Mammary epithelial cell (primary cell): ENCODE measurements at places on chromosomes 11 and 22.

DNA sequence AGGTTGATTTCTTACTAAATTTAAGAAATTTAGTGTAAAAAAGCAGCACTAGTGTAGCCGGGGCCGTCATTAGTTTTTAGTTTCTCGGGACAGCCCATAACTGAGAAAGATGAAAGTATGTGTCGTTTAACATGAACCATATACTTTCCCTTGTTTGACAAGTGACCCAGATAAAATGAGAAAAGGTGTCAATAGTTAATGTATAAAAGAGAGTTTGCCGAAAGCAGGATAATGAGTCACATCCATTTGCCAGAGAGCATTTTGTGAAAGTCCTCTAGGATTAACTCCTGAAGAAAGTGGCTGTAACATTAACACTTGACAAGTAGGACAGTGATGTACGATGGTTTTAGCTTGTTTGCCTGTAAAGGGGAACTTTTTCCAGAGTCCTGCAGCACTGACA, 13.5 kb downstream of the OR52K1 start:
- DNase-seq: no peak

GRCh38 chr11:96079691-96080090, 155.8 kb upstream of the MTMR2 start:
- no peak for DNase-seq

DNA sequence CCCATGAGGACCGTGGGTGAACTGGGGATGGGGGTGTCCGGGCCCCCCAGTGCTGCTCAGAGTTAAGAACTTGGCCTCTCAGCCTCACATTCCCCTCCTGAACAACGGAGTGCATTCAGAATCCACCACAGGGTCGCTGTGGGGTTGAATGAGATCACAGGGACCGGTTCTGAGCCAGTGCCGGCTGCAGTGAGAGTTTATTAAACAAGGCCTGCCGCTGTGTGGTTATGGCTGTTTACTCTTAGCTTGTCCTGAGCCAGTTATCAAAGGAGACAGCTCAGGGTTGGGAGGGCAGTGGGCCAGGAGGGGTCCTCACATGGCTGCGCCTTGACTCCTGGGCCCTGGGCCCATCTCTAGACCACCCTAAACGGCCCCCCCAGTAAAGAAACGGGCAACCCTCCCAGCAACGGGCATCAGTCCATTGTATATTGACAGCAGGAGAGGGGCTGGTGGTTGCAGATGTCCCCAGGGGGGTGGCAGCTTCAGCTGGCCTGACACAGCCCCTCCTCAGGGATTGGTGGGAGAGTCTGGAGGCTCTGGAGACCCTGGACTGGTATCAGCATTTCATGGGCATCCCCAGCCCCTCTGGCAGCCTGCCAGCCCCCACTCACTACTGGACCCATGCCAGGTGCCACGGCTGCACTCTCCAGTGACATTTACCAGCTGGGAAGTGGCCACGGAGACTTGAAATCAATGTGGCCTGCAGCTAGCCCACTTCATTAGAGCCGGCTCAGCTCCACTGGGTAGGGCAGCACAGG, 15.1 kb upstream of the CABP7 start:
- DNase-seq: no peak

DNA sequence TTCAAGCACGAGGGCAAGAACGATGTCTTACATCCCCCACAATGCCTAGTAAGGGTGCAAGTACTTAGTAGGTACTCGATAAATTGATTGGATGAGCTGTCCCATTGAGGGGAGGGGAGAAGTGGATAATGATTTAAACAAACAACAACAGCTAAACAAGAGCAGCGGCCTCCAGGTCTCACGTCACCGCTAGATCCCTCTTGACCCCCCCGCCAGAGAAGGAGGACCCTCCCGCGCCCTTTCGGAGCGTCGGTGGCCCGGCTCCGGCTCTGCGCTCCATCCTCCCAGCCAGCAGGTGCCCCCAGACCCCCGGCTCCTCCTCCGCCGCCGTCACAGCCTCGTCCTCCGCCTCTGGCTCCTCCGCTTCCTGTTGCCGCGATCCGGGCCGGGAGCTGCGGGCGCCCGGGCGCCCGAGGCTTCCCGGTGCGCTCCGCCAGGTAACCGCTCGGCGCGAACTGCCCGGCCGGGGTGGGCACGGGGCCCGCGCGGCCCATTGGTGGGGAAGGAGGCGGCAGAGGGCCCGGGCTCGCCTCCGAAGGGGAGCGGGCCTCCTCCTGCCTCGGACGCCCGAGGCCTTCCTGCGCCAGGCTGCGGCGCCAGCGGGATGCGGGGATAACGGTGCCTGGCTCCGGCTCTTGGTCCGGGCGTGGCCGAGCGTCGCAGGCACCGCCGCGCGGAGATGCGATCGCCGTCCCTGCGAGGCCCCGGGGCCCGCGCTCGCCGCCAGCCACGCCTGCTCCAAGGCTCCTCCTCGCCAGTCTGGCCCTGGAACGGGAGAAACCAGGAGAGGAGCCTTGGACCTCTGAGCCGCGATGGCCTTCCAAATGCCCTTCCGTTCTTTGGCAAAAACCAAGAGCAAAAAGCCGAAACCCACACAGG, at the start of gene TLCD5:
Gene TLCD5 (plus strand): TSS at position 368 of the 879 bp plus-strand sequence. CDS start 2,143 bp downstream, outside the sequence.
- peak; percentile 60 for DNase-seq

DNA sequence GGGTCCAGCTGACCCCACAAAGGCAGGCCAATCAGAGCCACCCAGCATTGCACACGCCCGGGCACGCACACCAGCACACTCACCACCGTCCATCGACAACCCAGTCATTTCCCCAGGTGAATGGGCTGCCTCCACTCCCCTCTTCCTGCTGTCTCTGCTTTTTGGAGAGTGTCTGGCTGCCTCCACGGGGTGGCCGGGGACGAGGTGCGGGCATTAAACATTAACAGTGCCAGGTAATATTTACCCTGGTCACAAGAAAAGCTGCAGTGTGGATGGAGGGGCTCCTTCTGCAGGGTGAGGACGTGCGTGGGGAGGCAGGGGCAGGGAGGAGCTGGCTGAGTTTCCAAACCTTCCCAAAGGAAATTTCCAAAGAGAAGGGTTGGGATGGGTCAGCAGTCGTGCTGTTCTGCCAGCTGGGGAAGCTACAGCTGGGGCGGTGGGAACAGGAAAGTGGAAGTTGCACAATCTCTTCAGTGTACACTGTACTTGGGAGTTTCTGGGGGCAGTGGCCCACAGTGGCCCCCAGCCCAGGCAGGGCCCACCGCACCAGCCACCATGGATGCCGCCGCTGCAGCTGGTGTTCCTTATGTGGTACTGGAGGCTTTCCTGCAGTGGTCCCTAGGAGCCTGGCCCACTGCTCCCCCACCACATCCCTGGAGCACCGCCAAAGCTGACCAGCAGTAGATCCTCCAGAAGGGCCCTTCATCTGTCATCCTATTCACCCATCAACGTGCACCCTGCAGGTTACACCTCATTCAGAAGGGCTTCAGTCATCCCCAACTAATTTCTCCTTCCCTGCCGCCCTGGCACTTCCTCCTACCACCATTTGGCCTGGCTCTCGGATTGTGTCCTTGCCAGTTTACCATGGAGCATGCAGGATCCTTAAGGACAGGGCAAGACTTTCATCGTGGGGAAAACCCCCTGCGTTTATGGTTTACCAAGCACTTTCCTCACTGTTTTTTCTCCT, at the start of gene FXYD2:
Gene FXYD2 (minus strand): TSS at position 174 of the 967 bp plus-strand sequence. CDS start 66 bp downstream, at position 108.
- no peak for DNase-seq

- DNase-seq: no peak
Measured at GRCh38 chr11:68643585-68643984, 40.8 kb upstream of the GAL start.

DNA sequence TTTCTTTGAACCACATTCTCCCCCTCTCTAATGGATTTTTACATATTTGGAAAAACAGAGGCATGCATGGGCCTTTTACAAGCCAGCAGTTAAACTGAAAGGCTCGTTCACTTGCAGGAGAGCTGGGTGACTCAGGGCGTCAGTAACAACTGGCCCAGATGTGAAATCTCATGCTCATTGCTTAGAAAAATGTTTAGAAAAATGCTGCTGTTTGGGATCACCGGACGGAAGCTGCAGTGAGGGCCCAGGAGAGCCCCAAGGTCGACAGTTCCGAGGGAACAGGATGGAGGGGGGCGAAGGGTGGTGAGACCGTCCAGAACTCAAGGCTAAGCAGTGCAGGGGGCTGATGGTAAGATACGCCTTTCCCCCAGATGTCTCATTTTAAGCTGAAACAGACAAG, 41.7 kb upstream of the SMTN start:
- no peak for DNase-seq

GRCh38 chr11:45104006-45104789, 42.2 kb upstream of the PRDM11 start:
- no peak for DNase-seq

DNA sequence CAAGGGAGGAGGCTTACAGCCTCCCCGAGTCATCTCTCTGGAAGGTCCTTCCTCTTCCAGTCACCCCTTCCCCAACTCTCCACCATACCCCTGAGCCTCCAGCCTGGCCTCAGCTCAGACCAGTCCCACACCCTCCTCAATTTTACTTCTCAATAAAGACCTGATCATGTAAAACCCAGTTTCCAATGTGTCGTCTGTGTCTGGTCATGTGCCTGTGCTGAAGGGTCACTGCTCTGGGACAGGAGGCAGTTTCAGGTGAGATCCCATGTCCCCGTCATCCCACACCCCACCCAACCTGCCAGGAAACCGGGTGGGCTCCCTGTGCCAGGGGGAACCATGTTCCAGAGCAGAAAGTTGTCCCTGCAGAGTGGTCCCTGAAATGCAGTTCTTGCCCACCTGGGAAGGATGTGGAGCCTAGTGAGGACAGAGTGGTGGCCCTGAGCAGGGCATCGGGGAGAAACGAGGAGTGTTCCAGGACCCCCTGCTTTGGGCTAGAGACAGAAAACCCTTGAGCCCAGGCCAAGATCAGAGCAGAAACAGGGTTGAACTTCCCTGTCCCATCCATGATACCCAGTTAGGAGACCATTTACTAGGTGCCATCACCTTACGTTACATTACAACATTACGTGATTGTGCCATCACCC, 19.4 kb downstream of the IGLL5 start:
- no peak for DNase-seq

DNA sequence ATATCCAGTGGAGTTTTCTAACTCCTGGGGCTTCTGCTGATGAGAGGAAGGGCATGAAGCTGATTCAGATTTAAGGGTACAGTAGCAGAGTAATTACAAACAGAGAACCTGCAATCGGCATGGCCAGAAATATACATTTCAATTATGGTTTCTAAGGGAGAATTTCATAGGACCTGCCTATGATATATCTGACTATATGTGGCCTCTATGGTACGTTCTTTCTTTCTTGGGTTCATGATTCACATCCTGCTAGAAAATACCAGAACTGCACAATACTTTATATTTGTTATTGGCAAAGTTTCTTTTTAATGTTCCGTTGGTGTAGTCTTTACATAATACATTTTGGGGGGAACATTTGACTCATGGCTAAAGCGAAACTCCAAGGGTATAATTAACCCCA, 63.1 kb upstream of the TTC12 start:
- DNase-seq: no peak

GRCh38 chr11:3126207-3126865, 38.8 kb downstream of the OSBPL5 start:
- DNase-seq: peak; percentile 47

DNA sequence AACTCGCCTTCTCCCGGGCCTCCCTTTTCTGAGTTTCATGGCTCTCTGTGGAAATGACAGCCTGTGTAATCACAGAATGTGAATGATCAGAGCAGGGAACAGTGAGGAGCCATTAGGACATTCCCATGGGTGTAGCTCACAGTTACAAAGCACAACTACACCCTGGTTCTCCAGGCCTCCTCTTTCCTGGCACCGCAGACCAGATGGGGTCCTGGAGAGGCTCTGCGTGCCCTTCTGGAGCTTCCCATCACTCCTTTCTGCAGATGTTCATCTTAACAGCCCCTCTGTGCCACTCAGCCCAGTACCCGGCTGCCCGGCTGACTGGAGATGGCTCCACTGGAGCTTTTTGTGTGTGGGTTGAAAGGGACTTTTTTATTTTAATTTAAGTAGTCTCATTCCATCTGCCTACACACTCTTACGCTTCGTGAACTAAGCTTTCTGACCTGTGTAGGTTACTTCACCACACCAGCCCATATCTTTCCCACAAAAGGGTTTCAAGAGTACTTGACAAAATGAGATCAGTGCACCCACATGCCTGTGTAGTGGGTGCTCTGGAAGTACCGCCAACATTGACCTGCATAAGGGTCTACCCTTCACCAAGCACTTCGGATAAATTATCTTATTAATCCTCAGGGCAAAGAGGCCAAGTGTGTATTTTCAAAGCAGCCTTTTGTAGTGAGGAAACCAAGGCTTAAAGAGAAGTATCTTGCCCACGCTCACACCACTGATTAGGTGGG, 29.8 kb downstream of the SREBF2 start:
- no peak for DNase-seq

DNA sequence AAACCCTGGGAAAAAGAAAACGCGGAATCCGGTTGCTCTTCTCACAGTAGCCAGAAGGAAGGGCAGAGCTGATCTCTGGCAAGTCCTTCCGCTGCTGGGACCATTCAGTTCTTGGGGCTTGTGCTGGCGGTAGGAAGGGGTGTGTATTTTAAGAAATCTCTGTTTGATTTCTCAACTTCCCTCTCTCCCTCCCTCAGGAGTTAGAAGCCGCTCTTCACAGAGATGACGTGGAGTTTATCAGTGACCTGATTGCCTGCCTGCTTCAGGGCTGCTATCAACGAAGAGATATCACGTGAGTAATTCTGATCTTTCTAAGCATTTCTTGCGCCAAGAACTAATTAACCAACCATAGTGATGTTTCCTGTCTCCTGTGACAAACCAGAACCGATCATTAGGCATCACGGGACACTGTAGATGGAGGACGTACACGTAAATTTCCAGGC, 85.9 kb upstream of the SLC25A18 start:
- DNase-seq: peak; percentile 14

GRCh38 chr11:27401833-27402316, 38.9 kb upstream of the CCDC34 start:
- no peak for DNase-seq

GRCh38 chr11:119087747-119088241, 3.1 kb downstream of the HMBS start:
- DNase-seq: no peak

DNA sequence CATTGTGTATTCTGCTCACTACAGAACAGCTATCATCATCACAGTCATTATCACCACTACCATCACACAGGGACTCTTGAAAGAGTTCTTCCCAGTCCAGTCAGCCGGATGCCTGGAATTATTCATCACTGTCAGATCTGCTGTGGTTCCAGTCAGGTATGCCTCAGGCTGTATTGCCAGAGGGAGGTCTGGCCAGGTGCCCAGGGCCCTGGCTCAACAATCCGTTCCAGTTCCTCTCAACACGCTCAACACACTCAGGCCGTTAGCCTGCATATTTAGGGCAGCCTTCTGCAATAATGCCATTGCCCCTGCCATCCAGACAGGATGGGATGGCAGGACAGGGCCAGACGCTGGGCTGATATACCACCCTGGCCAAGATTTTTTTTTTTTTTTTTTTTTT, 28.6 kb upstream of the RASL10A start:
- DNase-seq: peak; percentile 90

DNA sequence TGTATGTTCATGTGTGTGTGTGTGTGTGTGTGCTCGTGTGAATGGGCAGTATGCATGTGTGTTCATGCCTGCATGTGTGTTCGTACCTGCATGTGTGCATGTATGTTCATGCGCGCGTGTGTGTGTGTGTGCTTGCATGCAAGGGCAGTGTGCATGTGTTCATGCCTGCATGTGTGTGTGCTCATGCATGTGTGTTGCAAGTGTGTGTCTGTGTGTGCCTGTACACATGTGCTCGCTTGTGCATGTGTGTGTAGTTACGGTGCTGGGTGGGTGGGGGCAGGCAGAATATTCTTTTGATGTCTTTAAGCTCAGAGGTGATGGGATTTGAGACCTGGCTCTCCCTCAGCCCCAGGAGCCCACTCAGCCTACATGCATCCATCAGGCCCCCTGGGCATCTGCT, 822.1 kb downstream of the BRD1 start:
- no peak for DNase-seq
